ENCODE measurements at places on chromosomes 1 and 21.

DNA sequence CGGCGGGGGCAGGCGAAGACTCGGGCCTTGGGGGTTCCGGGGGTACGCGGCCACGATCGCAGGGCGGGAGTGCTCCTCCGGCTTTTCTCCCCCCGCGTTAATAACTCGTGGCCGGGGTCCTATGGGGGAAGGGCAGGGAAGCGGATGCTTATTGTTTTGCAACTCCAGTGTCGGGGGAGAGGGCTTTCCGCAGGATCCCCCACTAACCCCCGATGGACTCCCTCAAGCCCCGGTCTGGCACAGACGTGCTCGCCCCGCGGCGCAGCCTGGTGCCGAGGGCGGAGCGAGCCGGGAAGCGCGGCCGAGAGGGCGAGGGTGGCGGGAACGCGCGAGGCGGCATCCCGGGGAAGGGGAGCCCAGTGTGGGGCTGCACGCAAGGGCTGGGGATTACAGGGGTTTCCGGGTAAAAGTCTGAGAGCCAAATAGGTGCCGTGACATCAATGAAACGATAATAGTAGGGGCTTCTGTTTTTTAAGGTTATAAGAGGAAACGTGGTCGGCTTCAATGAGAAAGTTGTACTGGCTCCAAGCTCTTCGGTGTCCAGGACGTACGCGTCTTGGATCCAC, 772 bp downstream of the UCK2 start:
- no peak for DNase-seq

DNA sequence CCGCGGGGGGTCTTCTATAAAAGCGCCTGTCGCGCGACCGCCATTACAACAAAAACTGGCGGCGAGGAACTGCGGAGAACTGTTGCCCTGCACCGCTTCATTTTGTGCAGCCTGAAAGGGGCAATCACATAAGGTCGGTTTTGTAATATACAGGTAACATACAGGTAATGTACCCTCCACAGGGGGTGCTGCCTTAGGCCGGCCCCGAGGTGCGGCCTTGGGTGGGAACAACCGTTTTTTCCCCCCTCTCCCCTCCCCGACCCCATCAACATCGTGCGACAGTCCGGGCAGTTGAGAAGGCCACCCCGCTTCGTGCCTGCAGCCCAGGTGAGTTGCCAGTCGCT, at the start of gene BRDT:
TSS of gene BRDT (plus strand) at position 46 of the 344 bp plus-strand sequence. CDS start 13,354 bp downstream, outside the sequence.
- no peak for DNase-seq

DNA sequence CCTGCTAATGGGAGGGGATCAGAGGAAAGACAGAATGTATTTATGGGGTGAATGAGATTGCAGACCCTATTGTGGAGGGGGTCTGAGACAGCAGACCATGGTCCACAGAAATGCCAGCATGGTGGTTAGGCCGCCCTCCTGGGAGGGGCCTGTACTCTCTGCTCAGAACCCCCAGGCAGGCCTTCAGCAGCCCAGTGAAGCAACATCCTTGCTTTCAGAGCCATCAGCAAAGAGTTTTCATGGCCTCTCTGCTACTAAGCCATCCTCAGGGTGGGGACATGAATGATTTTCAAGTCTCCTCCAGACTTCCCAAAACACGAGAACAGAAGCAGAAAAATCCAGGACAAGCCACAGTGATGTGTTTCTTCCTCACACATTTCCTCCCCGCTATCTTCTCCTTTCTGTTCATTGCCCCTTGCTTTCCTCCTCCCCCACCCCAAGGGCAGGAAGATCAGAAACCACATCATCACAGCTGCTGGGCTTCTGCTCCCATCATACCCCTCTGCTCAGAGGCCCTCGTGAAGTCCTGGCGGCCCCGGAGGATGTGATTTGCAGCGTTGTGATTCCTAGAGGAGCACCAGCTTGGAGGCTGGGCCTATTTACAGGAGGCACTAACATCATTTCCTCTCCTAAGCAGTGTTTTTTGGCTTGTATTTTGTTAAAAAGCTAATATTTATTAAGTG, 48.0 kb downstream of the ABCA4 start:
- no peak for DNase-seq

DNA sequence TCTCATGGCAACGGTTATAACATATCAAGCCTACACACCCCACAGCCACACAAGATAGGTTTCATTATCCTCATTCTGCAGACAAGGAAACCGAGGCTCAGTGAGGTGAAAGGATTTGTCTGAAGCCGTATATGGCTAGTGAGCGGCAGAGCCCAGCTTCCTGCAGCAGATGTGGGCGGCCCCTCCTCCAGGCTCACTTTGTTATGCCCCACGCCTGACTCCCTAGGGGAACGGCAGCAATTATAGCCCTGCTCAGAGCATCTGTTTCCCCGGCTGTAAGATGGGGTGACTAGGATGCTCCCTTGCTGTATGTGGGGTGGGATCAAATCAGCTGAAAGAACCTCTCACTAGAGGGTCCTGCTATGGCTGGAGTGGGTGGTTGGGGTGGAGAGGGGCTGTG, 22.1 kb downstream of the GRHL3 start:
- DNase-seq, result peak; percentile 62

- no peak for DNase-seq
Measured at GRCh38 chr1:115090540-115090939, 1.2 kb upstream of the TSPAN2 start.

- DNase-seq, result no peak
Measured at GRCh38 chr1:118984722-118985639, 3.2 kb downstream of the TBX15 start.

DNA sequence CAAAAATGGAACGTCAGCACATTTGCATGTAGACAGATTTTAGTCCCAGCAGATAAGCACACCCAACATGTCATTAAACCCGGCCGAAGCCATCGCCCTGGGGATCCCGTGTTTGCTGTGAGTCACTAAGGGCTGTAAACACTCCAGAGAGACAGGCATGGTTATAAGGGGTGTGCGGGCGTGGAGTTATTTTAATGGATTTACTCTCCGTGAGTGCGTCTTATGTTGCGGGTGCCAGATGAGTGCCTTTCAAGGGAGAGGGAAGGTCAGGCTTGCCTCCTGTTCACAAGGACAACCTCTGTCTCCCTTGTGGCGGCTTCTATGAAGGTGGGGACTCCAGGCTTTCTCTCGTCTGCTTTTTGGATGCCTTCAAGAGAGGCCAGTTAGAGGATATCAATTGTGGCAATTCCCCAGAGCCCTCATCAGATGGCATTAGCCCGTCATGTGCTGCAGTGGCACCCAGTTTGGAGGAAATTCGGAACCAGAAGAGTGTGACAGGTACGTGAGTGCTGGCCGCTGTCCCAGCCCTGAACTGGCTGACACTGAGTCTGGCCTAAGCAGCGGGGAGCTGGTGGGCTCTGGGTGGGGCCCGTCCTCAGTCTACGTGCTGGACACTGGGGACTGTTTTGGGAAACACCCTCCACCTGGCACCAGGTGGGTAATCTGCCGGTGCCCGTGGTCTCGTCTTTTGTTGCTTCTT, 223.8 kb upstream of the TMEM51 start:
- no peak for DNase-seq

DNA sequence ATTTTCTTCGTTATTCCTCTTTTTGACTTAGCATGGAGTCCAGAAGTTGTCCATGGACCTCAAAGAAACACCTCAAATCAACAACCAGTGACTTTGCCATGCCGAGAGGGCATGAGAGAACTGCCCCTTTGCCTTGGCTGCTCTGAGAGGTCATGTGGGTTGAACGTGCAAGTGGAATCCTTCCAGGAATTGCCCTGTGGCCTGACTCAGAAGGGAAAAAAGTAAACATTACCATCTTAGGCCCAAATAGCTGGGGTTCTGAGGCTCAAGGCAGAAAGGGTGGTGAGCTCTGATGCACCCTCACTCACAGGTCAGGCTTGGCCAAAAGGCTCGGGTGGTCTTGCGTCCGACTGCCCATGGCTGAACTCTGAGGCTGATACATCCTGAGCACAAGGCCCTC, 15.1 kb downstream of the STUM start:
- DNase-seq, result no peak

DNA sequence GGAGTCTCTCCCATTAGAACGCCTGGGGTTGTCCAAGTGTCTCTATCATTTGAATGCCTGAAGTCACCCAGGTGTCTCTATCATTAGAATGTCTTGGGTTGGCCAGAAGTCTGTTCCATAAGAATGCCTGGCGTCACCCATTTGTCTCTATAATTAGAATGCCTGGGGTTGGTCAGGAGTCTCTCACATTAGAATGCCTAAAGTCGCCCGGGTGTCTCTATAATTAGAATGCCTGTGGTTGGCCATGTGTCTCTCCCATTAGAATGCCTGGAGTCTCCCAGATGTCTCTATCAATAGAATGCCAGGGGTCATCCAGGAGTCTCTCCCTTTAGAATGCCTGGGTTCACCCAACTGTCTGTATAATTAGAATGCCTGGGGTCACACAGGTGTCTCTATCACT, 54.5 kb downstream of the RNF187 start:
- no peak for DNase-seq

- DNase-seq, result no peak
Measured at GRCh38 chr1:229229721-229230139, 41.2 kb upstream of the RAB4A start.

GRCh38 chr1:42176902-42177519, 12.5 kb upstream of the GUCA2A start:
- no peak for DNase-seq

GRCh38 chr1:31444725-31445448, 31.9 kb downstream of the SERINC2 start:
- DNase-seq, result no peak

- no peak for DNase-seq
Measured at GRCh38 chr21:35753308-35753707, 307.0 kb downstream of the SETD4 start.

GRCh38 chr21:38095220-38095619, 161.6 kb upstream of the KCNJ15 start:
- DNase-seq, result no peak

DNA sequence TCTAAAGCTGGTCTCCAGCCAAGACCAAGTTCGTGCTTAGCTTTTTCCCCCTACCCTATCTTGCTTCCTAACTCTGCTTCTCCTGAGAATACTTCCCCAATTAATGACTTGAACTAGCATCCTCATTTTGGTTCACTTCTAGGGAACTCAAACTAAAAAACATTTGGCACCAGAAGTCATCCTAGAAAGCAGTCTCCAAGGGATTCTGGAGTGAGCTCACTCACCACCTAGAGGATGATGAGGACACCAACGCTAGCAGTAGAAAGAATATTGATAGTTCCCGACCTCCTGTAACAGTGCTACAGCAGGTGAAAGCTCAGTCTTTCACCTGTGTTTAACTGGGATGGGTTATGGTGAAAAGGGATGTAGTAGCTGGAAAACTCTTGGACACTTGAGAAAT, 4.7 kb upstream of the PSMB2 start:
- no peak for DNase-seq

- no peak for DNase-seq
Measured at GRCh38 chr1:221683681-221684080, 58.2 kb downstream of the DUSP10 start.

DNA sequence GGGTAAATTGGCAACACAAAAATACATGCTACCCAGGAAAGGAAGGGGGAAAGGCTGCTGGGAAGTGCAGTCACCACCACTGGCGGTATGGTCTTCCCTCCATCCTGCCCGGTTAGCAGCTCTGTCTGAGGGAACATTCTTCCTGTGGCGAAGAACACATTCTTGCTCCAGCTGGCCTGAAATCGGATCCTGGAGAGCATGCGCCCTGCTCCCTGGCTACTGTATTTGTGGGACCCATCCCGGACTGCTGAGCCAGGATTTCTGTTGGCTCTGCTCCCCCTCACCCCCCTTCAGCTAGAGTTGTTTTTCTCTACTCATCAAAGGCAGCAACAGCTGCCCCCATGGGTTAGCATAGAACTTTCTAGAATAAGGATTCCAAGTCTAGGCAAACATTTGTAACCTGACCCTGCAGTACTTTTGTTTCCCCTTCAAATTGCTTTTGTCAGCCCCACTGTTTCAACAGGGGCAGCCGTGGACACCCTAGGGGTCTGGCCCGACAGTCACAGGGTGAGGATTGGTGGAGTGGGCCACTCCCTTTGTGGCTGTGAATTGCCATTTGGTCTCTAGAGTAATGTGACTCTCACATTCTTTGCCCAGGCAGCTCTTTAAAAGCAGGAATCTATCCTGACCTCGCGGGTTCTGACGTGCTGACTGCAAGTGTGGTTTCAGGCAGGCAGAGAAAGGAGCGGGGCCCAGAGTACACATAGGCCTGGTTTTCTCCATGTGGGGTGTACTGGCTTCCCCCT, 157.7 kb downstream of the TOMM20 start:
- peak; percentile 53 for DNase-seq

DNA sequence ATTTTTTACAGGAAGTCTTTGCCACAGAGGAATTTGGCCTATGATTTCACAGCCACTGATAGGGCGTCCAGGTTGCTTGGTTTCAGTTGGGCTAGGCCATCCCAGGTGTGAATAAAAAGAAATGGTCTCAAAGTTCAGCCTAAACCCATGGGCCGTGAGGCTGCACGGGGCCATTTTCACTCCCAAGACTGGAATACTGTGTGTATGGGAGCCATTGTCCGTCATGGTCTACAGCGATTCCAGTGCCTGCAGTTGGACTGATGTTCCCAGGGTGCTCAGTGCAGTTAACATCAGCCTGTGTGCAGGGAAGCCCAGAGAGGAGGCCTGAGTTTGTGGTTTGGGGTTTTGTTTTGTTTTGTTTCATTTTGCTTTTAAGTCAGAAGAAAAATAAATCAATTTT, 133.2 kb downstream of the ADSS2 start:
- DNase-seq, result no peak

DNA sequence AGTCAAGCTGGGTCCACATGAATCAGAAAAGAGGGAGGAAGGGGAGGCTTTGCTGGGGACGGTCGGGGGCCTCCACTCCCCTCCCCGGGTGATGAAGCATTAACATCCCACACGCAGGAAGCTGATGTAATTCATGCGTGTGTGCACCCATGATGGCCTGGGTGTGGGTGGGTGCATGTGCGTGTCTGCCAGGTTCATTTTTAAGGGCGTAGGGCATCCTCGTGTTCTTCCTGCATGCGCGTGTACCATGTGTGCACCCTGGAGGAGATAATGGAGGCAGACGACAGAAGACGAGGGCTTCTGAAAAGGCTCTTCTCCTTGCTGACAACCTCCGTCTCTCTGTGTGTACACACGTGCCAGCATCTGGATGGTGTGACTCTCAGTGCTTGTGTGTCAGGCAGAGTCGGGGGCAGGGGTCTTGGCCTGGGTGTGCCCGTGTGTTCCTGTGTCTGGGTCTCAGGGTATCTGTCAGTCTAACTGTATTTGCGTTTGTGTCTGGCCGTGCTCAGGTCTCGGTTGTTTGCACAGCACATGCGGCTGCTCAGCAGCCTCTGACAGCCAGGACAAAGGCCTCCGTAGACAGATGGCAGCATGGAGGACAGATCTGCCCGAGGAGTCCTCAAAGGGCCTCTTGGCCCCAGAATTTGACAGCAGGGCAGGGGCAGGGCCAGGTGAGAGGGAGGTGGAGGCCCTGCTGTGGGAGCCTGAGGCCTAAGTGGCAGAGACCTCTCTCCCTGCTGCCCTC, 2.4 kb downstream of the RAP1GAP start:
- no peak for DNase-seq

- DNase-seq, result no peak
Measured at GRCh38 chr1:38587766-38588165, 271.8 kb downstream of the RRAGC start.

GRCh38 chr1:4093856-4094565, 193.9 kb upstream of the C1orf174 start:
- DNase-seq, result no peak

GRCh38 chr1:1604374-1605033, 4.6 kb upstream of the FNDC10 start:
- DNase-seq, result no peak
